IMR-90 (cell line): ENCODE measurements at places on chromosomes 6 and 20. TPM values are rescaled to one million over a fixed set of nuclear protein-coding genes. Genes with fewer than 3 reads are reported as not detected.

Gene DNAAF9
- total RNA-seq, result 7.8 and 7.9 TPM in 2 replicates

Gene LAMA4
- 29.7 and 35.8 TPM in 2 replicates for total RNA-seq

DNA sequence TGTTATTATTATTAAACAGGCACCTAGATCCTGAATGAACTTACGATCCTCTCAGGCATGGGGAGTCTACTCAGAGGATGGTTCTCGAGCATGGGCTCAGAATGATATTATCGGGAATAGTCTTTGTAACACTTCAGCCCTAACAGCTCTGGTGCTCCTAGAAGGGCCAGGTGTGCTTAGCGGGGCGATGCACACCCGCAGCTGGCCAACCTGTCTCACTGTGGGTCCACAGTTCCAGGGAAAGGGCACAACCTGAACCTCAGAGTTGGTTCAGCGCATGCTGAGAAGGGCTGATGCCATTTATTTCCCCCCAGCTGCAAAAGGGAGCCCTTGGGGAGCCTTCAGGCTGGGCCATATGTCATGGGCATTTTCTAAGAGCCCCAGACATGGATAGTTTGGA is 26.2 kb downstream of the RRAGD start:
- no peak for DNase-seq

DNA sequence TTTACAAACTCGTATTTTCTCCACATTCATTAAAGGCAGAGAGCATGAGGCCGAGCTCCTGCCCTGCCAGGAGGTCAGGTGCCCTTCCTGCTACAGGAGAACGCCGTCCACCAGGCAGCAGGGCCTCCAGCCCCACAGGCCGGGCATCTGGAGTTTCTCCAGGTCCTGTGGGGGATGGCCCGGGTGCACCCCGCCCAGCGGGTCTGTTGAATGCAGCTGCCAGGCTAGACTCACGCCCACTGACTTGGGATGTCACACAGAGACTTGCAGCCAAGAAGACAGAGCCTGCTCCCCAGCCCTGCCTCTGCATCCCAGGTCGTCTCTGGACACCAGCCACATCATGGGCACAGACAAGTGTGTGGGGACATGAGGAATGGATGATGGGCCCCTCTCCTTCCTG is 376.4 kb downstream of the CDH4 start:
- no peak for DNase-seq

DNA sequence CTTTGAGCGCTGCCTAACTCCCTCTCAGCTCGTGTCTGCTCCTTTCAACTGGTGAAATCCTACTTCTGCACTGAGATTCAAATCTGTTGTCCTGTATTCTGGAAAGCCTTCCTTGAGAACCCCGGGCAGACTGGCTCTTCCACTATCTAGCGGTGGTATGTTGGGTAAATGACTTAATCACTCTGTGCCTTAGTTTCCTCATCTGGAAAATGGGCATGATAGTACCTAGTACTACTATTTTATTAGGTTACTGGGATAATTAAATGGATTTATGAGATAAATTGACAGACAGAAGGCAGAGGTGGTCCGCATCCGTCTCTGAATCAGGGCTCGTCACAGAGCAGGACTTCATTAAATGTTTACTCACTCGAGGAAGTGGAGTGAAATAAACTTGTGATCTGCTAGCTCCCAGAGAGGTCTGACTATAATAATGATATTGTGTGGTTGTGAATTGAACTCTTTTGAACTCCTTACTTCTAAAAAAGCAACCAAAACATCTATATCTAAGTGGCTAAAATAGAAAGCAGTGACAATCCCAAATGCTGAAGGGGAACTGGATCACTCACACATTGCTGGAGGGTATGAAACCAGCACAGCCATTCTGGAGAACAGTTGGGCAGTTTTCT is 26.6 kb downstream of the PPP1R16B start:
- DNase-seq, result no peak

Gene HLA-G
- total RNA-seq, result not detected in 2 replicates

Gene WFDC5
- total RNA-seq, result not detected in 2 replicates

DNA sequence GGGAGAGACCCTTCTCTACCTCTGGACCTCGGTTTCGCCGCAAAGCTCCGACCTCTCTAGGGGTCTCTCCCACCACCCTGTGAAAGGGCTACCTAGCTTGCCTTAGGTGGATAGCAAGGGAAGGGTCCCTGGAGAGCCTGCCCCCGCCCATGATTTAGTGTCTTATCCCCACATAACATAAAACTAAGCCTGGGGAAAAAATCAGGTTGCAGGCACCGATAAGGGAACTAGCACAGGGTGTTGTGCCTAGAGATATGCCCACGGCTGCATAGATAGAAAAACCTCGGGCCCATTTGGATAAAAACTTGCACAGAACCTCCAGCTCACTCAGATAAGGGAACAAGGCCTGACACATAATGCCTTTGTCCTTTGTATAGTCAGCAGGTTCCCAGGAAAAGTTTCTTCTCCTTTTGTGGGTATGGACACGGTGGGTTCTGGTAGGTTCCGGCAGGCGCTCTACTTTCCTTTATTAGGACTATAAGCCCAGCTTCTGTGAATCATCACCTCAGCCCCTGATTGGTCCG is 846 bp downstream of the ZSCAN31 start:
- DNase-seq, result no peak

- DNase-seq, result no peak
These were observed 1.4 kb upstream of the TREML4 start for GRCh38 chr6:41226752-41227151.

- DNase-seq, result peak; percentile 4
These were observed 40.7 kb downstream of the ZNF451 start for GRCh38 chr6:57130661-57131177.

GRCh38 chr6:43834528-43835155 is 64.6 kb downstream of the VEGFA start:
- no peak for DNase-seq

GRCh38 chr6:92428448-92428847 is 990.9 kb downstream of the EPHA7 start:
- DNase-seq, result no peak

GRCh38 chr6:115365783-115366182 is 694.9 kb downstream of the FRK start:
- no peak for DNase-seq

GRCh38 chr20:62952373-62952967 is at the start of gene SLC17A9:
Gene SLC17A9 (plus strand): TSS chr20:62952709. CDS start chr20:62952831, 122 bp downstream.
- peak; percentile 12 for DNase-seq

GRCh38 chr20:23446505-23446904 is 6.2 kb downstream of the CST11 start:
- peak; percentile 21 for DNase-seq

Gene ACTL10
- 0.18 and 0.28 TPM in 2 replicates for total RNA-seq

DNA sequence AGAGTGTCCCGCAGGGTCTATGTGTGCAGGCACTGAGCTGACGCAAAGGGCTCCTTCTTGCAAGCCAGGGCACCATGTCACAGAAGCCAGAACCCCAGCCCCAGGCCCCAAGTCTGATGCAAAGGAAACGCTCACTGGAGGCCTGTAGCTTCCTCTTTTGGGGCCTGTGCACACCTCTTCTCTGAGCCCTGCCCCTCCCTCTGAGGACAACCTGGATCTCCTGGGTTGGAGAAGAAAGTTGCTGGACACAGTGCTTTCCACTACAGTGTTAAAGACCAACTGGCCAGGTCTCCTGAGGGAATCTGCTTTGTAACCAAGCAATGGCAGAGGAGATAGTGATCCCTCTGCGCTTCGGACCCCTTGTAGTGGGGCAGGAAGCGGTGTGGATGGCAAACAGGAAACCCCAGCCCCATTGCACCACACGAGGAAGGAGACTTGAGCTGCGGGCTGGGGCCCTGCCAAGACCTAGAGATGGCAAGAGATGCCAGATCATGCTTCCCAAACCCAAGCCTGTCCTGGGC is 90.0 kb downstream of the PRND start:
- no peak for DNase-seq

GRCh38 chr6:25930532-25931410 is at the start of gene SLC17A2:
Gene SLC17A2 (minus strand): TSS chr6:25930691. CDS start chr6:25925796, 4,895 bp downstream.
- no peak for DNase-seq

DNA sequence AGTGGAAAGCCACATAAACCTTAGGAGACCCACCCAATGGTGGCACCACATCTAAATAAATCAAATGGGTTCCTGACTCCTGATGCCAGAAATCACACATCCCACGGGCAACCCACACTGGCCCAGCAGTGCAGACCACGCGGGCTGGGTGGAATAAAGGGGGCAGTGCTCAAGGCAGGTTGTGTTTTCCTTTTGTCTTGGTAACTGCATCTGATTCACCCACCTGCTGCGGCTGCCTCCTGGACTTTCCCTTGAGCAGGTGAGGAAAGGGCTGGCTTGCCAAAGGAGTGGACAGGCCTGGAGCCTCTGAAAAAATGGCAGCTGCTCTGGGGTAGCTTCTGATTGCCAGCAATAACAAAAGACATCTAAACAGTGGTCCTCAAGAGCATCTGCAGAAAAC is 119.5 kb upstream of the KCNK16 start:
- DNase-seq, result no peak

Gene SLC26A8
- not detected in 2 replicates for total RNA-seq

DNA sequence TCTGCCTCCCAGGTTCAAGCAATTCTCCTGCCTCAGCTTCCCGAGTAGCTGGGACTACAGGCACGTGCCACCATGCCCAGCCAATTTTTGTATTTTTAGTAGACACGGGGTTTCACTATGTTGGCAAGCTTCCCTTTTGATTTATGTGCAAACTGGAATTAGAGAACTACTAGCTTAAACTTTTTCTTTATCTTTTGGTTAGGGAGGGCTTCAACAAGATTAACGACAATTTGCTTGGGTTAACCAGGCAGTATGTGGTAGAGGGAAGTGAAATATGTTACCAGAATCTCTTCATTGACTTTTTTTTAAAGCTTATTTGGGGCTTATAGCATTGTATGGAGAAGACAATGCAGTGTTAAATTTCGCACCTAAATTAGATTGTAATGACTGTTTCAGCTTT is 9.0 kb downstream of the MYO6 start:
- DNase-seq, result no peak

GRCh38 chr20:45873409-45874103 is 7.5 kb upstream of the ZSWIM1 start:
- peak; percentile 67 for DNase-seq

- DNase-seq, result no peak
These were observed 36.7 kb upstream of the MYLIP start for GRCh38 chr6:16092140-16092539.

Gene MUCL3
- not detected in 2 replicates for total RNA-seq

DNA sequence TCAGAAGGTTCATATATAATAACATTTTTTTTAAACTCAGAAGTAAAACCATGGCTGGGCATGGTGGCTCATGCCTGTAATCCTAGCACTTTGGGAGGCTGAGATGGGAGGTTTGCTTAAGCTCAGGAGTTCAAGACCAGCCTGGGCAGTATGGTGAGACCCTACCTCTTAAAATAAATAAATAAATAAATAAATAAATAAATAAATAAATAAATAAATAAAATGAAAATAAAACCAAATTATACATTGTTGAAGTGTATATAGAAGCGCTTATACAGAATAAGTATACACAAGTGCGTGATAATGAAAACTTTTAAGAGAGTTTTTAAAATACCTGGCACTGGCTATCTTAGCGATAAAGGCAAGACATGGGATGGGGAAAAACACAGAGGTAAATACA is 71.6 kb downstream of the OR2B2 start:
- DNase-seq, result no peak

Gene TRERF1
- 6.3 and 6.7 TPM in 2 replicates for total RNA-seq

Gene CLIC5
- not detected in 2 replicates for total RNA-seq

DNA sequence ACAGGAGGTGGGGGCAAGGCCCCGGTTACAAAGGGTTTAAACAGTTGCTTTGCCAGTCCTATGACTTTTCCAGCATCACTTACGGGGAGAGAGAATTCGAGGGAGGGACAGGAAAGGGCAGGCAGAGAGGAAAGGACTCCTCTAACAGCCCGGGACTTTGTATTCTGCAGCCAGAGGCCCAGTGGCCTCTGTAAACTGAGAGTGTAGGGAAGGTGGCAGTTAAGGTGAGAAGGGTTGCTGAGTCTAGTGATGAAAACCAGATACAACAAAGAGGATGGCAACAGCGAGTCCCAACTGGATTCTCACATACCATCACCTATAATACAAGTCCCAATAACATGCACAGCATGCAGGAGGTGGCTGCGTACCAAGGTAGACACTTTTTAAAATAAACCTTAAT is 13.5 kb downstream of the PLAGL2 start:
- no peak for DNase-seq

DNA sequence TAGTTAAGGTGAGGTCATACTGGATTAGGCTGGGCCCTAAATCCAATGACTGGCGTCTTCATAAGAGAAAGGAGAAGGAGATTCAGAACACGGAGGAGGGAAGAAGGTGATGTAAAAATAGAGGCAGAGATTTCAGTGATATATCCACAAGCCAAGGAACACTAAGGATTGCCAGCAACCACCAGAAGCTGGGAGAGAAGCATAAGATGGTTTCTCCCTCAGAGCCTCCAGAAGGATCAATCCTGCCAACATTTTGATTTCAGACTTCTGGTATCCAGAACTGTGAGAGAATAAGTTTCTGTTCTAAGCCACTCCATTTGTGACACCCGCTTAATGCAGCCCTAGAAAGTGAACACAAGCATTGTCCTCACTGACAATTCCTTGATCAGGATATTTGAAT is 33.6 kb upstream of the NRSN1 start:
- DNase-seq, result no peak

Gene DACT2
- not detected in 2 replicates for total RNA-seq

GRCh38 chr6:135798751-135799515 is 52.6 kb upstream of the PDE7B start:
- no peak for DNase-seq

DNA sequence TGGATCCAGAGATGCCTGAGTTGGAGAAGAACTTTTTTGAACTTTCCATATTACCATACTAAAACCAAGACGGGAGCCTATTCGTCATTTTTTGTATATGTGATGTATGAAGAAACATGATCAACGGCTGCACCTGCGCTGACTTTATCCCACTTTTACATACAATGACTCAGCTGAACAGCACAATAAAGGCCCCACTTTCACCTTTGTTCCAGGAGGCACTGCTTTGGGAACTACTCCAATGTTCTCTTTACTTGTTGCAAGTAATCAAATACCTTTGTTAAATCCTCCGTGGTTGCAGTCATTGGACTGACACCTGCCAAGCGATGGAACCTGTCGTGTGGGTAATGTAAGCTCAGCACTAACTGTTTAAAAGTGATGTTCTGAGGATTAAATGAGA is 17.3 kb upstream of the BTN3A2 start:
- DNase-seq, result no peak

GRCh38 chr20:47353692-47354463 is 2.6 kb downstream of the ZMYND8 start:
- DNase-seq, result no peak

GRCh38 chr6:154238831-154239230 is 117.8 kb downstream of the IPCEF1 start:
- DNase-seq, result no peak

DNA sequence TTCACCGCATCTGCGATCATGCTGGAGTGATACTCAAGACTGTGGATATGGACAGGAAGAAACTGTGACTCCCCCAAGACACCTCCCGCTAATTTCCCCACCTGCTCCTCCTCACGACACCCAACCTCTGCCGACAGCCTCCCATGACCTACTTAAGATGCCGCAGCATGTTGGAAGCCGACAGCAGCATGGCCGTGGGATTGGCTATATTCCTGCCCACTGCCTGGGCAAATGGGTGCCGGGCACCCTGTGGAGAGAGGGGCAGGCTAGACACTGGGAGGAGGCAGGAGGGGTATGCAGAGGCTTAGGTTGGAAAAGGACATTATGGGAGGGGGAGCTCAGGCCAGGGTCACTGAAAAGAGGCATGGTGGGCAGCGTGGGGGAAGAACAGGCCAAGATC is 4.5 kb downstream of the IDH3B start:
- DNase-seq, result no peak

GRCh38 chr6:99833034-99833433 is 161.0 kb downstream of the MCHR2 start:
- DNase-seq, result no peak

- no peak for DNase-seq
These were observed 413.0 kb upstream of the RUNX2 start for GRCh38 chr6:44915111-44915510.
